GM19239 (cell line): ENCODE measurements at places on chromosomes 1 and 21.

GRCh38 chr1:16900751-16901150 lies 5.0 kb downstream of the RNU1-2 start:
- DNase-seq: no peak

GRCh38 chr1:20699558-20699957 lies 18.2 kb downstream of the KIF17 start:
- DNase-seq: no peak

DNA sequence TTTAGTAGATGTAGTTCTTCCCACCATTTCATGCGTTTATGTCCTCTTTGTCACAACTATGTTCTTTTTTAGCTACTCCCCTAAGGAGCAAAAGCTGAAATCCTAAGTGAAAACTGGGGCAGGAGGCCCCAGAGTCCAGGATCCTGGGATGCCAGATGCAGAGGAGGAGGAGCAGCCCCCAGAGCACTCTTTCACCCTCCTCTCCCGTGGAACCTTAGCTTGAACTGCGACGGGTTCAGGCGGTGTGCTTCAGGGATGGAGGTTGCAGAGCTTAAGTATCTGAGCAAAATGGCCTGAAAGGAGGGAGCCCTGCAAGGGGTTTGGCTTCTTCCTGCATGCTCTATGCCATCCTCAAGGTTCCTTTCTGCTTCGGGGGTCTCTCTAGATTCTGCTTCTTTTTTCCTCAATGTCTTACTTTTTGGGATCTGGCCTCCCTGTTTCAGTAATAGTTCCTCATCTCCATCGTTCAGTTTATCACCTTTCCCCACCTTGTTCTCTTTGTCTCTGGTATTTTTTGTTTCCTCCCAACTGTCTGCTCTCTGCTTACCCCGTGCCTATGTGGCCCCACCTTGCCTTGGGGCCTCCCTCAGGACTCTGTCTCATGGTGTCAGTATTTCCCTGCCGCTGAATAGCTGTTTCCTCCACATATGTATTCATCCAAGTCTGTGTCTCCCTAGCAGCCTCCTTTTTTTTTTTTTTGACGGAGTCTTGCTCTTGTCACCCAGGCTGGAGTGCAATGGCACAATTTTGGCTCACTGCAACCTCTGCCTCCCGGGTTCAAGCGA lies 2.7 kb upstream of the NHLH1 start:
- no peak for DNase-seq

DNA sequence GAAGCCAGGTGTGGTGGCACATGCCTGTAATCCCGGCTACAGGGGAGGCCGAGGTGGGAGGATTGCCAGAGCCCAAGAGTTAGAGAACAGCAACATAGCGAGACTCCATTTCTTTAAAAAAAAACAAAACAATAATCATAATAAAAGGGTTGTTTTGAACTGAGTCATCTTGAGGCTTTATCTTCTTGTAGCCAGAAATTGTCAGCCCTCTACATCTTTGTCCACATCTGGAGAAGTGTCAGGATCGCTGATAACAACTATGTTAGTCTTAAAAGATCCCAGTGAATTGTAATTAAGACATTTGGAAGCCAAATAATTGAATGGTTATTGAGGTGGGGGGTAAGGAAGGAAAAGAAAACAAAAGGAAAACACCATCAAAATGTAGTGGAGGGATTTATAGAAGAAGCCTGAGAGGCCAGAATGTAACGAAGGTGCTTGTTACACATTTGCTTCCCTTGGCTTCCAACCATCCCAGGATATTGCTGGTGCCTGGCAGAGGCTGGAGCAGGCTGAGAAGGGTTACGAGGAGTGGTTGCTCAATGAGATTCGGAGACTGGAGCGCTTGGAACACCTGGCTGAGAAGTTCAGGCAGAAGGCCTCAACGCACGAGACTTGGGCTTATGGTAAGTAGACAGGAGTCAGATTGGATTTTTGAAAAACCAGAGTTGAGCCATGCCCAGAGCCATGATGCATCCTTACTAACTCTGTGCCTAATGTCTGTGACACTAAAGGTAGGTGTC lies 52.5 kb upstream of the MTR start:
- no peak for DNase-seq

- DNase-seq: no peak
Observed at GRCh38 chr1:75796376-75797272, at the start of gene MSH4. MSH4 (plus strand) TSS chr1:75796882; CDS start chr1:75796986, 104 bp downstream.

- DNase-seq: no peak
Observed at GRCh38 chr1:226479474-226479873, 69.1 kb upstream of the STUM start.

GRCh38 chr1:20470194-20470593 lies 15.8 kb downstream of the CAMK2N1 start:
- no peak for DNase-seq

DNA sequence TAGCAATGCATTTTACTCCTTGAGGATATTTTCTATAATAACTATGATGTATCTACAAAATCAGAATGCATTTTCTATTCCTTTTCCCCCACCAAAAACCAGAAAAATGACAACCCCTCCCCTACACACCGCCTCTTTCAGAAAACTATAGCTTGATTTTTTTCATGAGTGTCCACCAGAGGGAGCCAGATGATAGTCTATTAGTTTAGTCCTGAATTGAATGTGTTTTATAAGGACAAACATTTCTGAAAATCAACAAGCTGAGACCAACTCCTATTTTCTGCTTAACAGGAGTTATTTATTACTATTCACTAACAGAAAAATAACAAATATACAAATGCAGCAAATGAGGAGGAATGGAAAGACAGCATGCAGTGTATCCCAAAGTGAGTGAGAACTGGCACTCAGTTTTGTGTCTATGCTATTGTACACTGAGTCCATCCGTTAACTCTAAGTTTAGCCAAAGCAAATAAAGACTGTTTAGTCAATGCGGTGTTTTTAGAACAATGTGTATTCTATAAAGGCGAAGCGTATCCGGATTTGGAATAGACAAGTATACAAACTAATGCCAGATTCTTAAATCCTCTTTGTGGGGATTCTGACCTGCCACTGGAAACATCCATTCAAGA lies 182.6 kb downstream of the VAV3 start:
- no peak for DNase-seq

DNA sequence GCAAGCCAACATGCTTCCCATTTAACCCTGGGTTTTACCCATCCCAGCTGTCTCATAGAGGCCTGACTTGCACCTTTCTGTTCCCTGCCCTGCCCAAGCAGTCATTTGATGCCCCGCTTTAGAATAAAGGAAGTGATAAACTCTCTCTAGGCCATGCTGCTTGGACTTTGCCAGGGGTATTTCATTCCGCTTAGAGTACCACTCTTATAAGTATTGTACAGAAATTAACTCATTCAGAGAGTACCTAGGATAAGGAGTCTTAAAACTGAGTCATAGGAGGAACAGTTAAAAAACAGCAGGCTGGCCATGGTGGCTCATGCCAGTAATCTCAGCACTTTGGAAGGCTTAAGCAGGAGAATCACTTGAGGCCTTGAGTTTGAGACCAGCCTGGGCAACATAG lies 21.0 kb upstream of the LYST start:
- no peak for DNase-seq

- DNase-seq: peak; percentile 45
Observed at GRCh38 chr1:202159534-202160371, 649 bp downstream of the PTPN7 start.

DNA sequence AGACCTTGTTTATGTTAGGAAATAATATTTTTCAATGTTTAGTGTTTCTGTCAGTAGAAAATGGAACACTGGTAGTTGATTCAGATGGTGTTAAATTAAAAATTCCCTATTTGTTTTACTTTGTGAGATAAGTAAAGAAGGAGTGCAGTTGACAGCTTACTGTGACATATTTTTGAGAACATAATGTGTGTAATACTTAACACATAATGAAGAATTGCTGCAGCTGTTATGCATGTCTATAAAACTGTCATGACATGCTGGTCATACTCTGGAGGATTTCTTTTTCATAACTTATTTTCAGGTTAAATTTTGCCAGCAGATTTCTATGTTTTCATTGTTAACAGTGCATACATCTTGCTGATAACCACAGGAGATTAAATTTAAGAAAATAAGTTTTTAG lies 296.1 kb downstream of the CTH start:
- no peak for DNase-seq

GRCh38 chr21:41168391-41169257 lies 664 bp downstream of the BACE2 start:
- no peak for DNase-seq

GRCh38 chr1:200774311-200774710 lies 35.6 kb downstream of the CAMSAP2 start:
- DNase-seq: no peak

DNA sequence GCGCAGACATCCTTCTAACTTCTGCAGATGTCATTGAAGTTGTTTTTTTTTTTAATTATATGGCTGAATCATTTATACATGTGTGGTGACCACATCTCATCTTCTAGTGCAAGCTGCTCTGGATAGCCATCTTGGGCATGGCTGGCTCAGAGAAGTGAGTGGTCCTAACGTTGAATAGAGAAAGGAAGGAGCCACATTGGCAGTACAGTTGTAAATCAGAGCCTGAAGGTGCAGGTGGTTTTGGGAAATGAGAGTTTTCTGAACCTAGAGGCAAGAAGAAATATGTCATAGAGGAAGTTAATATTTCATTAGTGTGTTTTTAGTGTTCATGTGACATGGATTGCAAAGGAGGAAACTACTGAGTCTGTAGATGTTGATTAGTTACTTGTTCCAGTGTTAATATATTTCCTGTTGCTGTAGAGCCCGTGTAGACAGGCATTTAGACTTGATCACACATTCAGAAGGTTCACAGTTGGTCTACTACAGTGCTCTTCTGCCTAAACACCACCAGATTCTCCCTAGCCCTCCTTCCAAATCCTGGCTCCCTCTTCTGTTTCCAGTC lies 163.7 kb downstream of the ROR1 start:
- DNase-seq: no peak

GRCh38 chr1:153081736-153082135 lies 10.3 kb upstream of the SPRR2B start:
- no peak for DNase-seq

- DNase-seq: no peak
Observed at GRCh38 chr1:7341145-7341905, 429.8 kb upstream of the VAMP3 start.

DNA sequence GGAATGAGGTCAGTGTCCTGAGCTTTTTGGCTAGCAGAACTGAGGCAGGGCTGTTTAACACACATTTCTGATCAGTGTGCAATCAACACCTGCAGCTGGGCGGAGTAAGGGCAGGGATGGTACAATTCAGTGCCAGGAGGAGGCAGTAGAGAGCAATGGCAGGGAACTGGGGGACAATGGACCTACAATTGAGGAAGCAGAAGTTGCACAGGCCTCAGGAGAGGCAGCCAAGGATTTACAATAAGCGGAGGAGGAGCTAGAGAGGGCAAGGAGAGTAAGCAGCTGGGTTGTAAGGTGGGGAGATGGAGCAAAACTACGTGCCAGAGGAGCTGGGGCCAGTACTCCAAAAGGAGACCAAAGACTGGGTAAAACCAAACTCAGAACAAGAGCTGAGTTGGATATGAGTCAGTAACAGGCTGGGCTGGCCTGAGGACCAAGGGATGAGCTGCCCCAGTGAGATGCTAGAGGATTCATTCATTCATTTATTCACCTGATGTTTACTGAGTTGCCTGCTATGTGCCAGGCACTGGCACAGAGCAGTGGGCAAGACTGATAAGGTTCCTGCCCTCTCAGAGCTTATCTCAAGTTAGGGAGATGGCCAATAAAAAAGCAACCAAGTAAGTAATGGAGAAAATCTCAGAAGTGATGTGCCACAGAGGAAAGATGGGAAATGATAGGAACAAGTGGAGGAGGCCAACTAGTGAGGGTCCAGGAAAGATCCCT lies 10.4 kb upstream of the GALE start:
- DNase-seq: peak; percentile 58
